Activated T-cell treated with anti-CD3 and anti-CD28 coated beads, Interleukin-2, amount 50 U/mL, for 24 hours (primary cell): ENCODE measurements at places on chromosomes 16 and 17.

DNA sequence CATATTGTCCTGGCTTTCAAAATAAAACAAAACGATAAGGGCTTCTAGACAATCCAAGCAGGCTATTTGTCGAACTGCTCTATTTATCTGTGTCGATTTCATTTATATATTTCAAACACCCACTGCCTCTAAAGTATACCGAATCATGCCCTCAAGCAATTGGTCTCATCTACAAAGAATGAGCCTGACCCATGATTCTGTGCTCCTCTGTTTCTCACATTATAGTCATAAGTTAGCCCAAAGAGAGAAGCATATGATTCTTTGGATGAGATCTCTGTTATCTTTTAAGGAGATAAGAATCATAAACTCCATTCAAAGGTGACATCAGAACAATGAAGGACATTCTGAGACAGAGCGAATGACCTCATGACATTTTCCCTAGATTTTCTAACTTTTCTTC lies 191.1 kb downstream of the MAP2K6 start:
- DNase-seq: no peak

DNA sequence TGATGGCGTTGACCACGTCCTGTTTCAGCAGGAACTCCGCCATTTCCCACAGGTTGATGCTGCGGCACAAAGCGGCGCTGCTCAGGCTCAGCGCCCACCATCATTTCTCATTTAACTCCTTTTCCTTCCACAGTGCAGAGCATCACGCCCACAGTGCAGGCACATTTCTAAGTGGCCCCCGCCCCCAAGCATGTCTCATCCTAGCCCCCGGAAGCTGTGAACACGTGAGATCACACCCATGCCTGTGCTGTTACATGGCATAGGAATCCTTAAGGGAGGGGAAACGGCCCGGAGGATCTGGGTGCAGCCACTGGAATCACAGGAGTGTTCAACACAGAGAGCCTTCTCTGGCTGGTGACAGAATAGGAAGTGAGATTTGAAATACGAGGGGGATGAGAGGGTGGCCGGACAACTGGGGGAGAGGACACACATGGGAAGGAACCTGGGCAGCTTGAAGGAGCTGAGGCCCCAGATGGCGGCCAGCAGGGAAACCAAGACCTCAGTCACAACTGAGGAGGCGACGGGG lies 4.7 kb downstream of the NAGPA start:
- no peak for DNase-seq

DNA sequence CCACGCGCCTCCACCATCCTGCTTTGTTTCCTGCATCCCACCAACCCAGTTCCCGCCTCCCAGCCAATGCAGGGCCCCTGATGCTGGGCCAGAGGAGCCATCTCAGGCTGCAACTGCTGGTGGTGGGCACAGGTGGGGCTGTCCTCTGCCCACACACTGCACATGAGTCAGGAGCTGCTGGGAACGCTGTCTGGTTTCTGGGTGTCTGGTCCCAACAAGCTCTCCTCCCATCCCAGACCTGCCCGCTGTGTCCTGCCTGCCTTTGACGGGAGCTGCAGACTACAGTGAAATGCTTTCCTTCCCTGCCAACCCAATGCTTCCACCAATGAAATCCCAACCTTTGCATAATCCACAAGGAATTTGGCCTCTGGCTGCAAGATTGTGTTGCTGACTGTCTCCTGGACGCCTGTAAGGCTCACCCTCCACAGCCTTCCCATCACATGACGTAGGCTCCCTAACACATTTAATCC lies 98.9 kb downstream of the N4BP1 start:
- DNase-seq: no peak

- no peak for DNase-seq
These were observed 2.2 kb upstream of the BAHCC1 start for GRCh38 chr17:81392909-81393654.

DNA sequence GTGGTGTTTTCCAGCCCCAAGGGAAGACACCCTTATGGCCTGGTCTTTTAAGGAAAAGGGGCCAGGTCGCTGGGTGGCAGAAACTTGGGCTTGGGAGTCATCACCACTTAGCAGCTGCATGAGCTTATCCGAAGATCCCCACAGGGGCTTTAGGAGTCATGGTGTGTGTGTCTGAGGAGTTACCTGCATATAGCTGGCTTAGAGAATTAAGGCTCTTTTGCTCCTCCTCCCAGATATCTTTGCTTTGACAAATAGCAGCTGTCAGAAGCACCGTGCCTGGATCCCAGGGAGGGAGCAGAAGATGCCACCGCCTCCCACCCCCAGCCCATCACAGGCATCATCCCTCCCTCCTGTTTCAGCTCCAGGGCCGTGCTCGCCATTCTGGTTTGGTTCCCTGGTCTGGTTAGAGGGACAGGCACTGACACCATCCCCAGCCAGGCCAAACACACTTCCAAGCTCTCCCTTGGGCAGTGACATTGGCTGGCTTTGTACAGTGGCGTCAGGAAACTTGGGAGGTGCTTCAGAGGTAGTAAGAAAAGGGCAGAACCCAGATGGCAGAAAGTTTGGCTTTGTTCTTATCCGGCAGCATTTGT lies 17.4 kb downstream of the LDHD start:
- no peak for DNase-seq

GRCh38 chr16:88309908-88310265 lies 72.9 kb upstream of the ZNF469 start:
- DNase-seq: no peak

DNA sequence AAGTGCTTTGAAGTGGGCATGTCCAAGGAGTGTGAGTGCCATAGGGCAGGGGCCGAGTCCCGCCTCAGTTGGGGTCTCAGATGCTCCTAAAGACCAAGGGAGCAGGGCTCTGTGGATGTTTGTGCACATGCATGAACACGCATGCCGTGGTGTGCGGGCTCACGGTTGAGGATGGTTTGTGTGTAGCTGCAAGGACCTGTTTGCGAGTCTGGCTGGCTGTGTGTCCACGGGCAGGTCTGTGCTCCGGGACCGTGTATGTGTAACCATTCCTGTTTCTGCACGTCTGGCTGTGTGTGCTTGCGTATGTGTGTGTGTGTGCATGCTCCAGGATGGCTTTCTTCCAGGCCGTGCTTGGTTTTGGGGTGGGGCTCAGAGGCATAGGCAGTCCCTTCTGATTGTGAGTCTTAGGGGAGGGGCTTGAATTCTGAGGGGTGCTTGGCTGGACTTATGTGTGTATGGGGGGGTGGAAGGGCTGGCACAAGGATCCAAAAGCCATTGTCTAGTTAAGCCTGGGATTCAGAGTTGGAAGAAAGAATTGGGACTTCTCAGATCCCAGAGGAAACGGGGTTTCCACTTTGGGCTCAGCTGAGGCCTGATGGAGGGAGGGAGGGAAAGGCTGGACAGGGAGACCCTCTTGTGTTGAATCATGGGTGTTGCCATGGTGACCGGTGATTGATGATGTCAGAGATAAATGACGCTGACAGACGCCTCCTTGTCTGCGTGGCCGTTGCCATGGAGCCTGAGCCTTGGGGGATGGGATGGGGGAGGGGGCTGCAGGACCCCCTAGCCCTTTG lies 14.4 kb downstream of the GJD3 start:
- no peak for DNase-seq
